Muscle of back (tissue), 13 donors: ENCODE measurements at places on chromosomes 7 and 10. TPM values are rescaled to one million over a fixed set of nuclear protein-coding genes. Genes with fewer than 3 reads are reported as not detected.
A peak's percentile ranks its signal among the peaks of the same experiment; 100 is the strongest.

GRCh38 chr10:99619090-99619800 is 994 bp downstream of the SLC25A28 start:
- no peak for DNase-seq

GRCh38 chr7:152411389-152411788 is 24.4 kb downstream of the KMT2C start:
- DNase-seq: peak; percentile 57

DNA sequence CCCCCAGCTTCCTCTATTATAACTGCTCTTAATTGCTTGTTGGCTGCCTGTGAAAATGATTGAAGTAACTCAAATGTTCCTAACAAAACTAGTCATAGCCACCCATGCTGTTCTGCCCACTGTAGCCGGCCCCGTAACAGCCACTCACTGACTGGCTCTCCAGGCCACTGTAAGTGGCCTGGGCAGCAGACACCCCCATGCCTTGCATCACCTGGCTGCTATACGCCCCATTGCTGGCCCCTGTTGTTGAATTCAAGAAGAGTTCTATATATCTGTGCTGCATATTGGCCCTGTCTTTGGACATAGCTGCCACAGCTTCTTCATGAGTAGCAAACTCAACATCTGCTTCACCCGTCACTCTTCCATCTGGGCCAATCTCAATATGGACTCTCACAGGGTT is 15.1 kb downstream of the FXYD4 start:
- no peak for DNase-seq

DNA sequence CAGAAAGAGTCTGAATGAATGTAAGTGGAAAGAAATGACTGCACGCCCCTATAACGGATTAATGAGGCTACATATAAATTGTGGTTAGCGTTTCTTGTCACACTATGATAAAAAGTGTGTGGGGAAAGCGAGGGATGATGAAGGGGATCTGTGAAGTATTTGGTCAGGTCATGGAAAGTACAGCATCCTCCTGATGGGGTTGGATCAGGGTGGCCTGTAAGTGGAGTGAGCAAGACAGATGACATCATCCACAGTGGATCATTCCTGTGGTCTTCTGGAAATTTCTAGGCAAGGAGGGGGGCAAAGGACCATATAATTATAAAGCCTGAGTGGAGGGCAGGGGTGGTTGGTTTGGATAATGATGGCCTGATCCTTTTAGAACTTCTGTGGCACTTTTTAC is 606.0 kb downstream of the INHBA start:
- DNase-seq: no peak

GRCh38 chr7:141979568-141979967 is 6.0 kb upstream of the TAS2R38 start:
- no peak for DNase-seq

DNA sequence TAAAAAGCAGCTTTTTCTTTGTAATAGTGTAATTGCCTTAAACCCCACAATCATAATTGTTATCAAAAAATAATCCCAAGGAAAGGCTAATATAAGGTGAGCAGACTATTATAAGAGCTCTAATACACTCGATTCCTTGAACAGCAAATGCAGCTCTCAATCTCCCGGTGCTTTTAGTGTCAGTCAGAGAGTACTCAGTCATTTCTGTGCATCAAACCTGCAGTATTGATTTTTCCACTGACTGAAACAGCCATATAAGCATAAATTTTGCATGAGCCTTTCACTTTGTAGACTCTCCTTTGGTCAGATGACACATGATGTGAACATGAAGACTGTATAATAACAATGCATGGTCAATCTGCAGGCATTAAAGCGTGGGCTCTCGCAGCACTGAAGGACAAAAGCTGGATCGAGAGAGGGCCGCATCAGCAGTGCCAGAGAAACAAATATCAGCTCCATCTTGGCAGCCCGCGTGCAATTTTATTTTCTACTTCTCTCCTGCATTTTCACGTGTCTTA is 272.0 kb downstream of the POU6F2 start:
- no peak for DNase-seq

GRCh38 chr7:121076350-121077164 is 88.0 kb downstream of the CPED1 start:
- DNase-seq: no peak

DNA sequence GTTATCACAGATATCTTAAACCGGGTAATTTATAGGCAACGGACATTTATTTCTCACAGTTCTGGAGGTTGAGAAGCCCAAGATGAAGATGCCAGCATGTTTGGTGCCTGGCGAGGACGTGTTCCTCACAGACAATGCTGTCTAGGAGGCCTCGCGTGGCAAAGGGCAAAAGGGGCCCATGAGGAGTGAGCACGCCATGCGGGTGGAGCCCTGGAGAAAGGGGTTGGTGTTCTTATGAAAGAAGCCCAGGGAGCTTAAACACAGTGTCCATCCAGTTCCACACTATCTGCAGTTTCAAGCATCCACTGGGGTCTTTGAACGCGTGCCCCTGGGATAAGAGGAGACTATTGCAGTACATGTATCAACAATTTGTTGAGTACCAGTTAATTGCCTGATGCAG is 51.4 kb downstream of the CXCL12 start:
- DNase-seq: no peak

- peak; percentile 56 for DNase-seq
These were observed 53.7 kb upstream of the KDM7A start for GRCh38 chr7:140230516-140230860.

DNA sequence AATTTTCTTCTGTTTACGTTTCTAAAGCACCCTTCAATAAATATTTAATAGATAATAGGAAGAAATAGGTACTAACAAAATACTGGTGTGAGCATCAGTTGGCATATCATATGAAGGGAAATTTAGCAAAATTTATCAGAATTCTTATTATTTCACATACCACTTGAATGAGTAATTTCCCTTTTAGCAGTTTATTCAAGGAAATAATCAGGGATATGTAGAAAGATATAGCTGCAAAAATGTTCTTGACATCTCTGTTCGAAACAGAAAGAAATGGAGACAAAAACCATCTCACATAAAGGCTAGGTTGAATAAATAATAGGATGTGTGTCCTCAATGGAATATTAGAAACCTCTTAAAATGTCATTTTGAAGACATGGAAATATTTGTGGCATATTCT is 35.8 kb upstream of the PIP4K2A start:
- no peak for DNase-seq

GRCh38 chr7:139294241-139294640 is 46.9 kb upstream of the FMC1 start:
- DNase-seq: no peak

GRCh38 chr10:51002469-51002868 is 71.8 kb upstream of the PRKG1 start:
- no peak for DNase-seq

DNA sequence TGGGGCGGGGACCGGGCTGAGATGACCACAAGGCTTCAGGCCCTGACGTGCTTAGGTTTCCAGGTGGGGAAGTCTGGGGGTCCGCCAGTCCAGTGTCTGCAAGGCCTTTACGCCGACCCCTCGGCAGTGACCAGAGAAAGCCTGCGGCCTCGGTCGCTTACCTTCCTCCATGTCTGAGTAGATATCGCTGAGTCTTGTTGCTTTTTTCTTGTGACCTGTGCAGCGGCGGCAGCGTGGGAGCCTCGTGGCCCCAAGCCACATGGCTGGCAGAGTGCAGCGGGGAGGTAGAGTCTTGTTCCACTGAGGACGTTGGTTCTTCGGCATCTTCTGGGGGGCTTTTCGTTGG is 329 bp downstream of the NOLC1 start:
- DNase-seq: no peak

DNA sequence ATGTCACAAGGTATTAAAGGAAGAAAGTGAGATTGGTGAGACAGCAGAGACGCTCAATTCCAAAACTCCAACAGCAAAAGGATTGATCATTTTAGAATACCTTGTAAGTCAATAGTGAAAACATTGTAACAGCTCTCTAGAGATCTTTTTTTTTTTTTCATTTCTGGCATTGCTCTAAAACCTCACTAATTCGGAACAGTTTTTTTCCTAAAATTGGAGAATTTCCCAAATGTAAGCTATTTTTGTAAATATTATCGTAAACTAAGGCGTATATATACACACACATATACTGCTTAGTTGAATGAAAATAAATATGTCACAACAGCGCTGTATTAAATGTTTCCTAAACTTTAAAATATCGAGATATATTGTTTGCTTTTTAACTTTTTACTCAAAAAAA is 30.6 kb upstream of the CELF2 start:
- DNase-seq: no peak

GRCh38 chr7:140297192-140297591 is 101.1 kb downstream of the SLC37A3 start:
- no peak for DNase-seq

- DNase-seq: peak; percentile 87
These were observed 167.8 kb upstream of the EEPD1 start for GRCh38 chr7:35985126-35985754.

GRCh38 chr10:76278811-76279460 is 847.5 kb downstream of the LRMDA start:
- no peak for DNase-seq

DNA sequence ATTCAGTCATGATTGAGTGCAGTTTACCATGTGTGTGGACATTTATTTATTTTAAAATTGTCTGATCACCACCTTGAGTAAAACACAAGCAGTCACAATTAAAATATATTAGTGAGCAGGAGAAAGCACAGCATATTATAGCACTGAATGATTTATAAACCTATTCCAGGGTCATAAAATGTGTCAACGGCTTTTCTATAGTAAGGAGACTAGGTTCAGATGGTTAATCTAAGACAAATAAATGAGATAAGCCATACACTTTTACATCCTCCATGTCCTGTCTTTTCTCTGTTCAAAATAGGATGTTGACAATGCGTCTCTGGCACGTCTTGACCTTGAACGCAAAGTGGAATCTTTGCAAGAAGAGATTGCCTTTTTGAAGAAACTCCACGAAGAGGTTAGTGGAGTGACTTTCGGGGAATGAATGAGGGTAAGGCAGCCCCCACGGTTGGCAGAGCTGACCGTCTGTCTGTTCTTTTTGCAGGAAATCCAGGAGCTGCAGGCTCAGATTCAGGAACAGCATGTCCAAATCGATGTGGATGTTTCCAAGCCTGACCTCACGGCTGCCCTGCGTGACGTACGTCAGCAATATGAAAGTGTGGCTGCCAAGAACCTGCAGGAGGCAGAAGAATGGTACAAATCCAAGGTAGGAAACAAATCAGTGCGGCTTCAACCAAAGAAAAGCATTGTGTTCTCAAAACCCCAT is 5.4 kb downstream of the VIM start:
- DNase-seq: no peak

DNA sequence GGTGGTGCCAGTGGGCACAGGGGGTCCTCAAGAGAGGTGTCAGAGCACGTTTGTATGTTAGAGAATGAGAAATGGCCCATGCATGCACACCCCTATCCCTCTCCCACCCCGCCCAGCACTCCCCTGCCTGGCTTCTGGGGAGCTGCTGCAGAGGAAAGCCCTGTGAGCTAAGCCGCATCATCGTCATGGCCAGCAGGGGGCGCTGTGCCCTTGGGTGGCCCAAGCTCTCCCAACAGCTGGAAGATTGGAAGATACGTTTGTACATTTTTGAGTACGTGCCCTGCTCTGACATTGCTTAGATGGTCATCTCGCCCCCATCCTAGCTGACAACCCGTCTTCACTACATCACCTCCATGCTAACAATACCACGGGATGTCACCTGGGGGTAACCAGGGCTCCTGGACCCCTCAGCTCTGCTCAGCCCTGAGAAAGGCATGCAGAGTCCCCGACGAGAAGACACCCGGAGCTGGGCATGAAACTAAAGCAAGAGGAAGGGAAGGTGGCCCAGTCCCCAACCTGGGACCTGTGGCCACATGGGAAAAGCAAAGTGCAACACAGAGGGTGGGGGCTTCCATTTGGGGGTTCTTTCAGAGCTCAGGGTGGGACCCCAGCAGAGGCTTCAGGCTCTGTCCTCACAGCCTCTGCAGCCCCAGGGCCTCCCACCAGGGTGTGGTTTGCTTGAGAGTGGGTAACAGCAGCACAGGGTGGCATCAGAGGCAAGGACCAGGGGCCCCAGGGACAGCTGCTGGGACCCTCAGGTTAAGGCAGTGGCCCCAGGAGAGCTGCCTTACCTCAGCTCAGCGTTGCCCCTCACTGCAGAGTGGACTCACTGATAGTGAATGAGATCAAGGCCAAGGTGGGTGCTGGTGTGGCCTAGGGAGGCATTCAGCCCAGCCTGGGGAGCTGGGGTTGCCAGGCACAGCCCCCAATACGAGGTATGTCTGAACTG is 136.6 kb downstream of the PTPN20 start:
- DNase-seq: peak; percentile 73

GRCh38 chr7:142250705-142251104 is 7.2 kb downstream of the PRSS58 start:
- no peak for DNase-seq

GRCh38 chr10:109464949-109465348 is 458.4 kb downstream of the XPNPEP1 start:
- DNase-seq: no peak

DNA sequence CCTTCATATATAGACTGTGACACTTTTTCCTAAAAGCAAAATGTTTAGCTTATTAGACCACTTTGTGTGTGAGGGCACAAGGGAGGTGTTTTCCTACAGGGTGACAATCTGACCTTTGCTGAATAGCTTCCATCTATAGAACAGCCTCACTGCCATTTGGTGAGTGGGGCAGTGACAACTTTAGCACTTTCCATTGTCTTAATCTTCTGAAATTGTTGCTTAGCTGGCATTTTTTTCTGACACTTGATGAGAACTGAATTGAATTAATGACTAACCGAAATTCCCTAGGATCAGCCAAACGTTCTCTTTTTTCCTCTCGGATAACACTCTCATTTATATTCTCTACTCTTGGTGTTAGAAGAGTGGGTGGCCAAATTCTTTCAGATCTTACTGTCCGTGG is 30.2 kb downstream of the KDM7A start:
- DNase-seq: no peak

GRCh38 chr10:125096371-125096770 is 64.0 kb downstream of the CTBP2 start:
- DNase-seq: no peak

GRCh38 chr10:79331709-79332108 is 15.6 kb upstream of the PPIF start:
- DNase-seq: peak; percentile 49

GRCh38 chr10:127939786-127940330 is 33.0 kb downstream of the PTPRE start:
- no peak for DNase-seq

GRCh38 chr7:115728518-115728917 is 302.0 kb downstream of the TFEC start:
- no peak for DNase-seq

DNA sequence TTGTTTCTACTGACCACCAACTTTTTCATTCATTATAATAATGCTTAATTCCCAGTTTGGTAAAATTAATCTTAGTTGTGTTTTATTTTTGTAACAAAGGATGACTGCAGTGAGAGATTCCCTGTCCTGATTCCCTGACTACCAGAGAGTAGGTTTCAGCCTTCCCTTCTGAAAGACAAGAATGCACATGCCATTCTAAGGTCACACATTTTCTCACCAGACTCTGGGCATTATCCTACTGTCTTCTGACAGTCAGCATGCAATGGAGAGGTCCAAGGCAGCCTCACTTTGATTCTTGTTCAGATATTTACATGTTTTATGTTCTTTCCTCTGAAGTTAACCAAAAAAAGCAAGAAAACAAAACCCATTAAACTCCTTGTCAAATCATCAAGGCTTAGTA is 372.7 kb upstream of the CDC14C start:
- DNase-seq: no peak

- no peak for DNase-seq
These were observed 170.5 kb downstream of the RPS24 start for GRCh38 chr10:78203915-78204818.

AKR1E2 gene
- polyA plus RNA-seq: 7.8 TPM

TRIM50 gene
- polyA plus RNA-seq: 0.87 TPM

MBL2 gene
- polyA plus RNA-seq: not detected

INA gene
- 0.20 TPM for polyA plus RNA-seq

SPDYE16 gene
- 5.4 TPM for polyA plus RNA-seq

KCNIP2 gene
- polyA plus RNA-seq: 2.4 TPM

MUC12 gene
- 0.69 TPM for polyA plus RNA-seq

LRRN3 gene
- polyA plus RNA-seq: 6.7 TPM

EBF3 gene
- polyA plus RNA-seq: 103 TPM
